ENCODE measurements at places on chromosomes 7 and 10. TPM values are rescaled to one million over a fixed set of nuclear protein-coding genes. Genes with fewer than 3 reads are reported as not detected.

DNA sequence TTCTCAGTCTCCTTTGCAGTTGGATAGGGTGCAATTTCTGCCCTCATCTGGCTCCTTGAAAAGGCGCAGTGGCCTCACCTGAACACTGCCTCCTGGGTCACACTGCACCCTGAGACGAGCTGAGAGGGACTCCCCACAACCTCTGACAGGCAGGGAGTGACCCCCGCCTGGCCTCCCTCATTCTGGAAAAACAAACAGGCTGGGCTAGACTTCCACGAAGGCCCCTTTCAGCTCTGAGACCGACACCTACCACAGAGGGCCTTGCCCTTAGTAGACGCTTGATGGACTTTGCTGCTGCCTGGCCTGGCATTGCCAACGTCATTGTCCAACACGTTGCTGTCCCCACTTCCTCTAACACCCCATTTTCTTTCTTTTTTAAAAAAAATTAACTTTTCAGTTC, 8.6 kb downstream of the FAM241B start:
- no peak for DNase-seq

GRCh38 chr7:157003756-157004520, 6.5 kb downstream of the MNX1 start:
- no peak for DNase-seq

- no peak for DNase-seq
These were observed 440.3 kb upstream of the FOXK1 start for GRCh38 chr7:4241791-4242190.

GRCh38 chr7:91876391-91877133, 3.9 kb downstream of the MTERF1 start:
- DNase-seq, result no peak

GRCh38 chr7:134350709-134351108, 34.0 kb upstream of the SLC35B4 start:
- no peak for DNase-seq

GRCh38 chr10:47318706-47319105, 3.5 kb upstream of the GDF2 start:
- DNase-seq, result no peak

DNA sequence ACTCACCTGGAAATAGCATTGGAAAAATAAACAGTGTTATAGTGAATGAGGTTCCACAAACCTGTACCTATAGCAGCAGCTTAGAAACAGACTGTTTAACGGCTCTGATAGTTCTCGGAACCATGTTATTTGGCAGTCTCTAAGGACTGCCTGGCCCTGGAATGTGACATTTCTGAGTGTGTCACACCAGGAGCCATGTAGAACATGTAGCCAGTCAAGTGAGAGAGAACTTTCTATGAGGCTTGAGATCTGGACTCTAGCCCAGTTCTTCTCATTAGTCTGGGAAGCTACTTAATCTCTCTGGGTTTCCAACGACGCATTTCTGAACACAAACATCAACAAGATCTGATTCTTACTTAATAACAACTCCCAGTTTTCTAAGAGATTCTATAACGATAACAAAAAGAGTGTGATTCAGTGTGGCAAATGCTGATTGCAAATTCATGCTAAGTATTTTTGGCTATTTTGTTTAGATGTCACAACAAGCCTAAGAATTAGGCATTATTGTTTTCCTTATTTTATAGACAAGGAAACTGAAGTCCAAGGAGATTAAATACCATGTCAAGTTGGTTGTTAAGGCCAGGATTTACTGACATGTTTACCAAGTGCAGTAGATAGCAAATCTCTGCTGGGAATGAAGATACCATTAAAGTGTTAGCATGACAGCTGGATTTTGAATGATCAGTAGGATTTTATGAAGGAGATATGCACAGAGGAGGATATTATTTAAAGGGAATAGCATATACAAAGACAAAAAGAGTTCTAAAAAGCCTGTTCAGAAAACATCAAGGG, 47.2 kb downstream of the APBB1IP start:
- DNase-seq, result no peak

DNA sequence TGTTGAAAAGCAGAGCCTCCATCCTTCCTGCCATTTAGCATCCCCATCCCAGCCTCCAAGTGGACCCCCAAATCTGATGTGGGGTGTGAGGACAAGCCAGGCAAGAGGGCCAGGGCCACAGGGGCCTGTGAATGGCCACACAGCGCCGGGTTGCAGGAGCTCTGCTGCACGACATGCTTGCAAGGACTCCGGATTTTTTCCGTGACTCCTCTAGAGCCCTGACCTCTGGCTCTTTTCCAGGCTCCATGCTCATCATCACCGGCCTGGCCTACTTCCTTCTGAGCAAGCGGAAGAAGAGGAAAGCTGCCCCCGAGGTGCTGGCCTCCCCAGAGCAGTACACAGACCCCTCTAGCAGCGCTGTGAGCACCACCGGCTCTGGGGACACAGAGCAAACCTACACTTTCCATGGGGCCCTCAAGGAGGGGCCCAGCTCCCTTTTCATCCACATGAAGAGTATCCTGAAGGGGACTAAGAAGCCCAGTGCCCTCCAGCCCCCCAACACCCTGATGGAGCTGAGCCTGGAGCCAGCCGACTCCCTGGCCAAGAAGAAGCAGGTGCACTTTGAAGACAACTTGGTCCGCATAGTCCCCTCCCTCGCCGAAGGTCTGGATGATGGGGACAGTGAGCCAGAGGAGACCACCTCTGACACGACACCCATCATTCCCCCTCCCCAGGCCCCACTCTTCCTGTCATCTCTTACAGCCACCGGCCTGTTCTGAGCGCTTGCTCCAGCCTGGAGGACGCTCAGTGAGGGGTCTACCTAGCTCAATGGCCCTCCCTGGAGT, 23.5 kb downstream of the TMEM72 start:
- no peak for DNase-seq

DNA sequence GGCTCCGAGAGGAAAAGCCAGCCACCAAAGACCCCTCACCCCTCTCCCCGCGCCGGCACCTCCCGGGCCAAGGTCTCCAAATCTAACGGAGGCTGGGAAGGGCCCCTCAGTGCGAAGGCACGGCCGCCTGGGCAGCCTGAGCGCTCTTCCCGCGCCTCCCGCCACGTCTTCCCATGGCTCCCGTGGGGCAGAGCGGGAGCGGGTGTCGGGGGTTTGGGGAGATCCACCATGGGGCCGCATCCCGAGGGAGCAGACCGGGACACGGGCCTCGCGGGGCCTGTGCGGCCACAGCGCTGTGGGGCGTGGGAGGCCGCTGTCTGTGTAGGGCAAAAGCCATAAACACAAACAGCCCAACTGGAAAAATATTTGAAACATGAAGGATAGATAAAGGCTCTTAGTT, 22.4 kb downstream of the GPER1 start:
- no peak for DNase-seq

GRCh38 chr7:157117796-157118195, 20.9 kb upstream of the UBE3C start:
- no peak for DNase-seq

DNA sequence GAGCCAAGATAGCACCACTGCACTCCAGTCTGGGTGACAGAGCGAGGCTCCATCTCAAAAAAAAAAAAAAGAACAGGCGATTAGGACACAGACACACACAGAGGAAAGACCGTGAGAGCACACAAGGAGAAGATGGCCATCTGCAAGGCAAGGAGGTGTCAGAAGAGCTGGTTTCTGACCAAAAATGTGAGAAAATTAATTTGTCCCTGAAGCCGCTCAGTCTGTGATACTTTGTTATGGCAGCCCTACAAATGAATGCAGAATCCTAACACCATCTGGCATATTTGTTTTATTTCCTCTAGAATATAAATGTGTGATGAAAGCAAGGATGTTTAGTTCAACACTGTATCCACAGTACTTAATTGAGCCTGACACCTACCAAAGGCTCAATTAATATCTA, 69.7 kb downstream of the ZFAND4 start:
- no peak for DNase-seq

- no peak for DNase-seq
These were observed 651 bp upstream of the SKAP2 start for GRCh38 chr7:26865094-26865388.

DNA sequence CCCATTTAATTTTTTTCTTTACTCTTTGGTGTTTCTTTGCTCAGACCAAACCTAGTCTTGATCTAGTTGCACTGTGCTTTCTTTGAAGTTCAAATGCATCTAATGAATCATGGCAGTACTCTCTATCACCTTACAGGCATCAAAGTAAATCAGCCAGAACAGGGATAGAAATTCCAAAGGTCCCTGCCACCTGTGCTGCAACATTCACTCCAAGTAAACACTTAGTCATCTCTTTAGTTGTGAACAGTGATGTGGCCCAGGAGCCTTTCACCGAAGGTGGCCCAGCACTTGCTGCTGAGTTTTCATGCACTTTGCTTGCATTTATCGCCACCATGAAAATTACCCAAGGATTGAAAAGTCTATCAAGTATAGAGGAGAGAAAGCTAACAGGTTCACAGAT, 314.1 kb upstream of the ETV1 start:
- no peak for DNase-seq

DNA sequence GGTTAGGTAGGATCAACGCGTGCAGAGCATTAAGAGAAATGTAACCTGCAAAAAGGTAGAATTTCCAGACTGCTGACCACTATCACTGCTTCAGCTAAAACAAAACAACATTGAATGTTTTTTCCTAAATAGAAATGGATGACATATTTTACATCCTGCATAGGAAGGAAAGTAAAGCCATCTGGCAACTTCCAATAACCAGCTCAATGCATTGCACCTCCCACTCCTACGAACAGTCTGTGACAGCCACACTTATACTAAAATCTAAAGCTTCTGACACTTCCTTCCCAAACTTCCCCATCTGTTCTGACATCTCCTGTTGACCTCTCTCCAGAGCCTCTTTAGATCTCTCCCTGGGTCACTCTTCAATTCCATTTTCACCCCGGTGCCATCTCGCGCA, 47.1 kb downstream of the NRCAM start:
- DNase-seq, result no peak

The FGL2 gene
- total RNA-seq, result 0.55 TPM

The IKZF1 gene
- 207 TPM for total RNA-seq

The PON1 gene
- total RNA-seq, result not detected

The CAMK2G gene
- total RNA-seq, result 21.5 TPM

The CALML5 gene
- total RNA-seq, result not detected

The SYT15 gene
- total RNA-seq, result 0.51 TPM

The FAM25G gene
- total RNA-seq, result not detected

Data from activated CD4-positive, alpha-beta memory T cell treated with anti-CD3 and anti-CD28 coated beads for 36 hours (primary cell).